Amniotic stem cell (primary cell): ENCODE measurements at places on chromosomes 1 and 21.

DNA sequence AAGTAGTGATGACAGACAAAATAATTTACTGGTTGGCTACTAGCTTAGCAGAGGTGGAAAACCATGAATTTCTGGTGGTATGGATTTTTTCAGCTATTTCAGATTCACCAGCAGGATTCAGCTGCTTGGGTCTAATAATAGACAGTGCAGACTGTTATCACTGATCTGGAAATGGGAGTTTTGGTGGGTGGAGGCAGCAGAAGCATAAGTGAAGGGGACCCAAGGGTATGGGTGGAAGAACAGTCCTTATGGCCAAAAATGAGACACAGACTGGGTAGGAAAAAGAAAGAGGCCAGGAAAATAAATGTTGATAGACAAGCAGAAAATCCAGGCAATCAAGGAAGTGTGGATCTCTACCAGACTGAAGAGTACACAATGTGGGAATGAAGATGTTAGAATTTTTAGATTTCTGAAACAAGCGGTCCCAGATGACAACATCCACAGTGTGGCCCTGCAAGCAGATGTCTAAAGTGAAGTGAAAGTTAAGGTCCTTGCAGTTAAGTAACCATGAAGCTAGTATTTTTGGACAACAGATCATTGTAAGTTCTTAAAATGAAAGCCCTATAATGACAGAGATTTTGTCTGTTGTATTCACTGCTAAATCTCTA, 24.7 kb downstream of the LYST start:
- DNase-seq, result no peak

DNA sequence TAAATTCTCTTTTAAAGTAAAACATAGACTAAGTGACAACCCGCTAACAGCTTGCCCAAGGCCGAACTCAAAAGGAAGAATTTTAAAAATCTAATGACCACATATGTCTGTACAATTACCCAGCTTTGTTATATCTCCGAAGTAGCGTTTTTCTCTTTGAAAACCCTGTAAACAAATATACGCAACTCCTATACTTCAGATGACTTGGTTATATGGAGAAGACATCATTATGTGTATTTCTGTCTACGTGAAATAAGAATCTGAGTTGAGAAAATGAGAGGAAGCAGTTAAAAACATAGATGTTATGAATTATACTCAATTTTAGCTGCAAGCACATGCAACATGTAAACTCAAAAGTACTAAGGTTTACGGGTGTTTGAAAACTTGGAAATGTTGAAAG, 2.0 kb downstream of the PBX1 start:
- DNase-seq, result no peak

DNA sequence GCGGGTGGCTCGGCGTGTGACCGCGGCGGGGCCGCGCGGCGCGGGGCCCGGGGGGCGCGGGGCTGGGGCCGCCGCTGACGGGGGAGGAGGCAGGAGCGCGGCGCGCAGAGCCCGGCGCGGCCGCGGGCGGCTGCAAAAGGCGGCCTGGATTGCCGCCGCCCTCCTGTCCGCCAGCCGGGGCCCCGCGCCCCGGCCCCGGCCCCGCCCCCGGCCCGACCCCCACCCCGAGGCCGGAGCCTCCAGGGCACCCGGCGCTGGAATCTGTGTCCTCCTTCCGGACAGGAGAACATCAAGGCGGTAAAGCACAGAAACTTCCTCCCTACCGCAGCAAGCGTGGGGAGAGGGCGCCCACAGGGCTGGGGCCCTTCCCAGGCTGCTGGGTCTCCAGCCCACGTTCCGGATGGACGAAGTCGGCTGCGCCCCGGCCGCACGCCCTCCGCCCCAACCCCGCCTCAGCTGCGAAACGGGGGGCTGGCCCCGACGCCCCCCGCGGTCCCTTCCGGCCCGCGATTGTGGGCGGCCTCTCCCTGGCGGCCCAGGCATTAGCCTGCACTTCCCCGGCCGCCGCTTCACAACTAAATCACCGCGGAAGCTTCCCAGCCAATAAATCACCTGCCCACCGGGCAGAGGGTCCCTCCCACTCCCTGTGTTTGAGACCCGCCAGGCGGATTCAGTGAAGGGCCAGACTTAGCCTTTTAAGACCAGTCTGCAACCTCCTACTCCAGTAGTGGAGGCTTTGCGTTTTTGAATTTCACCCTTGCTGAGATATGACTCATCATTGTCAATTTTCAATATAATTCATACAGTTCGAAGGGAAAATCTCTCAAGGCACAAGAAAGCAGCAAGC, 106.0 kb downstream of the SLC45A1 start:
- no peak for DNase-seq

DNA sequence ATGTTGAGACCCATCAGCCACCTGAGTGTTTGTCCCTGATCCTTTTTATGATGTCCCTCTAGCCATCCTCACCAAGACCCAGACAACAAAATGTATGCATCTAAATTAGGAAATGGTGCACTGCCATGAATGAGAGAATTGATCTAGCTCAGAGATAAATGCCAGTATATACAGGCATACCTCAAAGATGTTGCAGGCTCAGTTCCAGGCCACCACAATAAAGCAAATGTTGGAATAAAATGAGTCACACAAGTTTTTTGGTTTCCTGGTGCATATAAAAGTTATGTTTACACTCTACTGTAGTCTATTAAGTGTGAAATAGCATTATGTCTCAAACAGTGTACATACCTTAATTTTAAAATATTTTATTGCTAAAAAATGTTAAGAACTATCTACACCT, 63.9 kb downstream of the CHIA start:
- no peak for DNase-seq

GRCh38 chr1:63913533-63913932, 139.7 kb downstream of the ROR1 start:
- DNase-seq, result no peak

DNA sequence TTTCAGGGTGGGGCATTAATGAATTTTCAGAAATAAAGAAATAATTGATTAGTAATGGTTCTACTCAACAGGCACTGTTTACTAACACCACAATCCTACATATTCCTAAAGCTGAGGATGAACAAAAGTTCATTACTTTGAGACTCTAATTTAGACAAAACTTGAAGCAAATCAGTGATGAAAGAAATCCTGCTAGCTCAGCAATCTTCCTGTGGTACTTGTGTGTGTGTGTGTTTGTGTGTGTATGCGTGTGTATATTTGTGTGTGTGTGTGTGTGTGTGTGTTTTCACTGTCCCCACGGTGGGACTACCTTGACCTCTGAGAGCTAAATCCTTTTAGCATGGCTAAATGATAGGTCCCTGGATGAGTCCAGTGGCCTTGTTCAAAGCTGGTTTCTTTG, 48.5 kb upstream of the RAB3GAP2 start:
- DNase-seq, result no peak

GRCh38 chr1:167775178-167775577, 53.4 kb downstream of the MPZL1 start:
- DNase-seq, result no peak

GRCh38 chr1:182029002-182029378, 32.5 kb downstream of the ZNF648 start:
- no peak for DNase-seq

DNA sequence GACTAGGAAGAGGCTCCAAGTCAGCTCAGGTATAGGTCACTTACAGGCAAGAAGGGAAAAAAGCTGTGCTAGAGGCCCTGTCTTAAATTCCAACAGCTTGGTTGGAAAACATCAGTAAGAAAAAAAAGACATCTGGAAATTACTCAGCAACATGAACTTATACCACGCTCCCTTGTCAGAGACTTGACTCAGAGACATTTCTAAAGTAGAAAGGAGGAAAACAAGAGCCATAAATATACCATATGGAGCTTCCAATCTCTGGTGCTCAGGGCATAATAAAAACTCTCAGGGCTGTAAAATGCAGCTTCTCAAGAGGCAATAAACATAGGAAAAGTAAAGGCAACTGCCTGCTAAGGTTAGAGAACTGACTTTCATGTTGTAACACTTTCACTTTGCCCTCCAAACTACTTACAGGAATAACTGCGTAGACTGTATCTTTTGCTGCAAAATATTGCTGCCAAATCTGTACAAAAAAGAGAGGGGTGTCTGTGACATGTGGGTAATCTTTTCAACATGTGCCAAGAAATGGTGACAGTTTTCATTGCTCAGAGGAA, 14.7 kb downstream of the ATPAF1 start:
- no peak for DNase-seq

GRCh38 chr1:2044510-2045319, 5.5 kb upstream of the PRKCZ start:
- DNase-seq, result peak; percentile 36

DNA sequence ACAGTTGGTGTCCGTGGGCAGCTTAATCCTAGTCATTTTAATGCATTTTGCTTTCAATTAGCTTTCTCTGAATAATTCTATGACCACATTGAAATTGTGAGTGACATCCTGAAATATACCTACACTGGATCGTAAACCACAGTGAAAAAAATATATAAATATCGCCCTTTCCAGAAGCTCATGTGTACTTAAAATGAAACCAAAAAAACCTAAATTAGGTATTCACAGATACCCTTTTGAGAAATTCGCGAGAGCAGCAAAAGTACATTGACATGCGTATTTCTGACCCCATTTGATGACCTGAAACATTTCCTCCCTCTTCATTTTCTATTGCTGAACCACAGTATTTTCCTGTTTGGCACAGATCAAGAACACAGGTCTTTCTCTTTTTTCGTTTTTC, 253.8 kb downstream of the LTN1 start:
- DNase-seq, result no peak

DNA sequence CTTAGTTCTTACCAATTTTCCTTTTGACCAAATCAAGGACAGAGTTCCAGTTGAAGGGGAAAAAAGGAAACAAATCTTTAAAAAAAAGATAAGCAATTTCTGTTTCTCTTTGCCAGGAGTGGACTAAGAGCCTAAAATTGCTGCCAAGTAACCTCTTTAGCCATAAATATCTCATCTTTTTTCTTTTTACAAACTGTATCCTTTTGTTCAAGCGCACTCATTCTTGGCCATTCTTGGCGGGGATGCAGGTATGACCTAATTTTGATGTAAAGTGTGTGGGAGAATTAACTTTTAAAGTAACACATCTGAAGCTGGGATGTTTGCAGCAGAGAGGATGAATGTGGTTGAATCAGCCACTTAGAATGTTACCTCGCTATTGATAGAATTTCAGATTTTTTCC, 13.4 kb upstream of the KIF1B start:
- no peak for DNase-seq

GRCh38 chr1:65793359-65793732, 651 bp downstream of the PDE4B start:
- no peak for DNase-seq

- no peak for DNase-seq
Measured at GRCh38 chr1:89649783-89650182, 16.9 kb downstream of the LRRC8C start.

- no peak for DNase-seq
Measured at GRCh38 chr1:81836007-81836626, 35.4 kb downstream of the ADGRL2 start.

- no peak for DNase-seq
Measured at GRCh38 chr1:30409476-30410152, 313.8 kb downstream of the MATN1 start.

DNA sequence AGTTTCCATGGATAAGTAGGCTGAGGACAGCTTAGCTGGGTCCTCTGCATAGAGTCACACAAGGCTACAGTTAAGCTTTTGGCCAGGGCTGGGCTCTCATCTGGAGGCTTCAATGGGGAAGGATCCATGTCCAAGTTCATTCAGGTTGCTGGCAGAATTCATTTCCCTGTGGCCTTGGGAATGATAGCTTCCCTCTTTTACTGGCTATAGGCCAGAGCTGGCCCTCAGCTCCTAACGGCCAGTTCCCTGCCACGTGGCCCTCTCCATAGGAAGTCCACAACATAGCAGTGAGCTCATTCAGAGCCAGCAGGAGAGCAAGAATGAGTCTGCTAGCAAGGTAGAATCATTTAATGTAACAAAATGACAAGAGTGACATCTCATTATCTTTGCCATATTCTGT, 15.1 kb upstream of the PODN start:
- DNase-seq, result no peak

GRCh38 chr1:32627596-32628162, 22.7 kb downstream of the ZBTB8OS start:
- no peak for DNase-seq

GRCh38 chr1:19752083-19752696, 47.5 kb downstream of the TMCO4 start:
- DNase-seq, result no peak

DNA sequence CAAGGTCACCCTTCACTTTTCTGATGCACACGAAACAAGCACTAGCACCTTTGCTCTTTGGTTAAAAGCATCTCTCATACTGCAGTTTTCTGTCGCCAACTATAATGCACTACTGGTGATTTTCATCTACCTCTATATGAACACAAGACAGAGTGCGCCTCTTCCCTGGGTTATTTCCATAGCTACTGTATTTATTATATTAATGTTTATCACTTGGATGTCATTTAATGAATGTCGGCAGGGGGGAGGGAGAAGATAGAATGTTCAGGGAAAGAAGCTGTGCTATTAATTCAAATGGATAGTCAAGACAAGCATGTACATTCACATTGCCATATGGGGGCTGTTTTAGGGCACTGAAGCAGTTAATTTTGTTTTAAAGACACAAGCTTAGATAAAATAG, 174.1 kb upstream of the SAMSN1 start:
- no peak for DNase-seq

DNA sequence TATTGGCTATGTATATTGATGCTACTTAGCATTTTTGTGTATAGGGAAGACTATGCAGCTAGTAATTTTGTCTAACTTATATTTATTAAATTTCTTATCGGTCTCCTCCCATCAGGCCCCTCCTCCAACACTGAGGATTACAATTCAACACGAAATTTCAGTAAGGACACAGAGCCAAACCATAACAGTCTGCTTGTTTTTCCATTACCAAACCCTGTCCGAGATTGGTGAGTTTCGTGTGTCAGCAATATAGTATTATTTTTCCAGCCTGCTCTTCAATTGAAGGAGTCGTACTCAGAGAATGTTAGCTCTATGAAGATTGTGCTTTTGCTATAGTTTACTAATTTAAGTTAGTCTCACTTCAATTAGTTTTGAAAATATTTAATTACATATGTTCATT, 1495.3 kb downstream of the MRPL39 start:
- DNase-seq, result no peak

DNA sequence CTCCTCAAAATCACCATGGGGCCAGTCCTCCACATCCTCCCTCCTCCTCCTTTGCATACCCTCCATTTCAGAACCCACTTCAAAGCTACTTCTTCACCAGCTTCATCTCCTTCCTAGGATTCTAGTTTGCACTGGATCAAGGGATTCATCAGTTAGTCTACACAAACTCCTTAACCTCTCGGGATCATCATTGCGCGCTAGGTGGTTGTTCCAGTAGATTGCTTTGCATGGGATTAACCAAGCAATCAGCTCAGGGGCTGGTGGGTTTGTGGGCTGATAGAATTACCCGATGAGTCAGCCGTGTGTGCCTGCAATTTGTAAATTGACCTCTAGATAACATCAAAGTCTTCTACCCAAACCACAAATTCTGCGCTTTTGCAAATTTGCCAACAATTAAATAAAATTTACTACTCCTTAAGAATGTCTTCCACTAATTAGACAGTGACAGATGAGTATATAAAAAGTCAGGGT, 7.7 kb downstream of the KANK4 start:
- DNase-seq, result no peak

GRCh38 chr1:102252731-102253505, 256.2 kb upstream of the OLFM3 start:
- no peak for DNase-seq
